ENCODE measurements at places on chromosomes 2 and 18.

DNA sequence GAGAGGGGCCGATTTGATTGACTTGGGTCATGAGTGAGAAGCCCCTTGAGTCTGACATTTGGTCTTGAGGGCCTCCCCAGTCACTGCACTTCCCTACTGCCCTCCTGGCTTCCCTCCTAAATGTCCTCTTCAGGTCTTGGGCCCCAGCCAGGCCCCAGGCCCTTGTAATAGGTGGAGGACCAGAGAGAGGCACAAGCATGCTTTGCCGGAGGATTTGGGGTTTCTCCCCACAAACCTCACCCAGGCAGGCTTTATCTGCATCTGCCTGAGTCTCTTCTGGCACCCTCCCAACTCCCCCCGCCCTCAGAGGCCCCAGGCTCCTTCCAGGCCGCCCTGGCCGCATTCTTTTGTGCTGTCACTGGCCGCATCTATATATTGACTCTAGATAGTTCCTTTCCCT, 270.7 kb downstream of the HAUS1 start:
- DNase-seq = no peak

DNA sequence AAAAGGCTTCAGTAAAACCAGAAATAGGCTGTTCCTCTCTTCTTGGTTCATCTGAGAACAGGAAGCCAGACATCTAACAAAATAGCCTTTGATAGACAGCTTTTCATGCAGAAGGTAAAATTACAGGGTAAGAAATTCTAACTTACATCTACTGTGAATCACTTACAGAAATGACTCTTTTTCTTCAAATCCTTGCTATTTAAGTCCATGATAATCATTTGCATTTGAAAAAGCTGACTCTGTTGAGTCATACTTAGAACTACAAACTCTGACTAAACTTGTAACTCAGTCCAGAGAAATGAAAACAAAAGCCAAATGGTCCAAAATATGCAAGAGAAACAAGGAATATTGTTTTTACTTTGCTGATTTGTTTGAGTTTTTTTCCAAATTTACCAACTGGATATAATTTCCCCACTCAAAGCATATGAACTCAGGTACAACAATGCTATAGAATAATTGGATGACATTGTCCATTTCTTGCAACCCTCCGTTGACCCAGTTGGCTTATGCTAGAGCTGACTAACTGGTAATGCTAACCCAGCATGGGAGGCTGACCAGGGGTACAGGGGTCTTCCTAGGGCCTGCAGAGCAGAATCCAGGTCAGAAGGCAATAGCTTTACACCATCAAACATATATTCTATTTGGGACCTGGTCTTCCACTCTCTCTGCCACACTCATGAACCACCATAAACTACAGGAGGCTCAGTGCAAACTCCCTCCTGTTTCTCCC, 18.8 kb upstream of the MREG start:
- peak; percentile 70 for DNase-seq

DNA sequence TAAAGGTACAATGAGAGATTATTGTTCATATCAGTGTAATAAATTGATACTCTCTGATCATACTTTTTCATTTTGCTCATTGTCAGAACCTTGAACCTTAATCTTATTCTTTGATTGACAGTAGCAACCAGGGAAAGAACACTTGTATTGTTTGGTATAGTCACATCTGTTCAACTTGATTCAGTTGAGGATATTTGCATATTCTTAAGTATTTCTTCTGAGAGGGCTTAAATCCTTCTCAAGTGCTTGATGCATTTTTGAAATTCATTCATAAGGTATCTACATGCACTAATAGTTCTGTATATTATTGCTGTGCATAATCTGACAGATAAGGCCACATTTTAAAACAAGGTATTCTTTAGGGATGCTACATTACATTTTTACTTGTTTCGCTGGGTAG, 118.9 kb downstream of the EHBP1 start:
- DNase-seq = no peak

DNA sequence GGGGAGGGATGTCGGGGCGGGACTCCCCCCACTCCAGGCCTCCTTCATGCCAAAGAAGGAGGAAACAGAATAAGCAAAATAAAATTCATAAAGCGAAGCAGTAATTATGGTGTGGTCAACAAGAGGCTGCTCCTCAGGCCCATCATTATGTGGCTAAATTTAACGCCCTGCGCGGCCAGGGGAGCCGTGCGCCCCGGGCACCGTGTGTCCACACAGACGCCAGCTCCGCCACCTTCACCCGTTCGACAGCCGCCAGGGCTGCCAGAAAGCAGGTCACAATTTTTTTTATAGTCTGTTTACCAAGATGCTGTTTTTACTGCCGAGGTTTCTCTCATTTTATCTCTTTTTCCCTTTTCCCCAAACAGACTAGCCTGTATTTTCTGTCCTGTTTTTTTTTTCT, 31.0 kb downstream of the NHEJ1 start:
- no peak for DNase-seq

- no peak for DNase-seq
Measured at GRCh38 chr2:194385376-194385775, 1271.7 kb upstream of the SLC39A10 start.

DNA sequence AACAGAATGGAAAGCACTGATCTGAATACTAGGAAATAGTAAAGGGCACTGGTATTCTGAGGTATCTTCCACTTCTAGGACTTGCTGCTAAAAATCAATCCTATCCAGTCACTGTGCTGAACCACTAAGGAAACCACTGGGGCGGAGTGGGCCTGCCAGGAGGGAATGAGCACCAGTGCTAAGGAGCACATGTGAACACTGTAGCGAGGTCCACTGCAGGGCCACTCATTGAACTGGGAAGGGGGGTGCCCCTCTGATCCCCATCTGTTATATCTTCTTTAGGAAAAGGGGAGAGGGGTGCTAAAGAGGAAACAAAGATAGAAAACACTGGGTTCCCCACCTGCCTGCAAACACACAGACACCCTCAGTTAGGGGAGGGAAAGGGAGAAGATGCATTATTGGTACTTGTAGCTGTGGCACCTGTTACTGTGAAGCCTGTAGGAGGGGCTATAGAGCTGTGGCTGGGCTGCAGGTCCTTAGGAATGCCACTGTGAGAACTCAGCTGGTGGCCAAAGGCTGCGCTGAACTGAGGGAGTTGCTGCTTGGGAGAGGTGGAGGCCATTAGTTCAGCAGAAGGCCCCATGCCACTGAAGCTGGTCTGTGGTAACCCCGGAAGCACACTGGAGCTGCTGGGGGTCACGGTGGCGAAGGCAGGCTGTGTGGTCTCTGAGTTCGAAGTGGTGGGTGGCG, 81.8 kb downstream of the INO80D start:
- no peak for DNase-seq

- no peak for DNase-seq
Measured at GRCh38 chr2:219752726-219753125, 125.3 kb downstream of the SLC4A3 start.
